ENCODE measurements at places on chromosomes 11 and 22. TPM values are rescaled to one million over a fixed set of nuclear protein-coding genes. Genes with fewer than 3 reads are reported as not detected.

DNA sequence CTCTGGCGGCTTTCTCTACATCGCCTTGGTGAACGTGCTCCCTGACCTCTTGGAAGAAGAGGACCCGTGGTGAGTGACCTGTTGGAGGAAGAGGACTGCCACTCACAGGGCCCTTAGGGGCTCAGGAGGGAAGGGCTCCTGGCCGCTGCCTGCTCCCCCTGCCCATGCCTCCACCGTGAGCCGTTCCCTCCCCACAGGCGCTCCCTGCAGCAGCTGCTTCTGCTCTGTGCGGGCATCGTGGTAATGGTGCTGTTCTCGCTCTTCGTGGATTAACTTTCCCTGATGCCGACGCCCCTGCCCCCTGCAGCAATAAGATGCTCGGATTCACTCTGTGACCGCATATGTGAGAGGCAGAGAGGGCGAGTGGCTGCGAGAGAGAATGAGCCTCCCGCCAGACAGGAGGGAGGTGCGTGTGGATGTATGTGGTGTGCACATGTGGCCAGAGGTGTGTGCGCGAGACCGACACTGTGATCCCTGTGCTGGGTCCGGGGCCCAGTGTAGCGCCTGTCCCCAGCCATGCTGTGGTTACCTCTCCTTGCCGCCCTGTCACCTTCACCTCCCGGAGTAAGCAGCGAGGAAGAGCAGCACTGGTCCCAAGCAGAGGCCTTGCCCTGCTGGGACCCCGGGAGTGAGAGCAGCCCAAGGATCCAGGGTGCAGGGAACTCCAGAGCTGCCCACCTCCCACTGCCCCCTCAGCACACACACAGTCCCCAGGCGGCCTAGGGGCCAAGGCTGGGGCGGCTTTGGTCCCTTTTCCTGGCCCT, 6.9 kb downstream of the SLC39A13 start:
- H3K27ac ChIP-seq, result peak overlapping the region; percentile 64
- no peaks in the 10 kb centered on the region for H3K27me3 ChIP-seq
- no peak for DNase-seq
- peaks cover 12% of the 10 kb centered on the region for H3K36me3 ChIP-seq
- peaks cover 2% of the 10 kb centered on the region for H3K4me1 ChIP-seq
- H3K4me3 ChIP-seq, result no peak overlapping the region

DNA sequence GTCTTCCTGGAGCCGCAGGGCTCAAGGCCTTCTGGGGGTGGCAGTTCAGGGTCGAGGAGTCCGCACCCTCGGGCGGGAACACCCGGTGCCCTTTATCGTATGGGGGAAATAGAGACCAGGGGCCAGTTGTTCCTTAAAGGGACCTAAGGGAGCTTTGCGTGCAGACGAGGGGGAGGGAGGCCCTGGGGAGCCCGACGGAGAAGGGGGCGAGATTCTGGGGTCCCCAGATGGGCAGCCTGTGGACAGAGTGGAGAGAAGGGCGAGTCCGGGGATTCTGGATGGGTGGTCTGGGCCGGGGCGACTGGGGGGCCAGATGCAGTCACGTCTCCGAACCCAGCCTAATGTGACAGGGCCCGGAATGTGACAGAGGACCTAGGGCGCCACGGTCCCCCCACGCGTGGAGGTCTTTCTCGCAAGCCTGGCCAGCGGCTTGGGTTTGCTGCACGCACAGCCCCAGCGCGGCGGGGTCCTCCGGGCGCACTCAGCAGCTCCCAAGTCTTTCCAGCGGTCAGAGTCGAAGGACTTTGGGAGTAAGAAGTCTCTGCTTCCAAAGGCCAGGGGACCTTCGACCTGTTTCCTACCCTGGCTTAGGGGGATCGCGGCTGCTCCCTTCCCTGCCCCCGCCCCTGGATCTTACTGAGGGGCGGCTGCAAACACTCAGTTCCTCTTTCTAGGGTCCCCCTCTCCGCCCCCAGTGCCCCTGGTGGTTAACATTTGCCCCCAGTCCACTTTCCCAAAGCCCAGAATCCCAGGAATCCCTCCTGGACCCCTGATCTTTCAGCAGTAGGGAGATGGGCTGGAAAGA, 547 bp downstream of the TUBA8 start:
- peaks cover 2% of the 10 kb centered on the region for H3K36me3 ChIP-seq
- H3K27ac ChIP-seq, result no peak overlapping the region
- peaks cover 49% of the 10 kb centered on the region for H3K27me3 ChIP-seq
- peaks cover 8% of the 10 kb centered on the region for H3K4me1 ChIP-seq
- H3K4me3 ChIP-seq, result peak overlapping the region; percentile 48

DNA sequence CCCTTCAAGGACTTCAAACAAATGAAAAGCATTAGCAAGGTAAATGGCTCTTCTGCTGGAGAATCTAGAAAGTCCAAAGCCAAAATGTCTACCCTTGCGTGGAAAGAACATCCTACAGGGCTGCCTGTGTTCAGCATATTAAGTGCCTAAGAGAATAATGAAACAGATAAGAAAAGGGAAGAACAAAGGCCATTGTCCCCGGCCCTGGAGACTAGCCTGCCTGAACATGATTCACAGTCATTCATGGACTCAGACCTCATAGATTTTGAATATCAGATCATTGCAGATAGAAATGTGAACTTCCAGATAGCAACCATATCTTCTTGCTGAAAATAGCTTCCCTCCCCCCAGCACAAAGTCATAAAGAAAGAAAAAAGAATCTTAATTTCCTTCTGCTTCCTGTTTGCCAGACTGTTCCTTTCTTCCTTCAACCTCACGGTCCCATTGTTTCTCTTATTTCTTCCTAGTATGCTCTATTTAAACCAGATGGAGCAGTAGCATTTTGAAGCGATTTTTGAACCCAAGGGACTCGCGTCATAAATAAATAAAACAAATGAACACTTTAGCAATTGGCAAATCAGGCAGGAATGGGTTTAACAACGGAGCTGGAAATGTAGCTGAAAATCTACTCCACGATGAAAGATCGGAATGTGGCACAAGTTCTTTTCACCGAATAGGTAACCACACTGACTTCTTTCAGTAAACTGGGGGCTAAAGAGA, 408.2 kb upstream of the CCDC90B start:
- no peak overlapping the region for H3K4me3 ChIP-seq
- H3K4me1 ChIP-seq, result peaks cover 4% of the 10 kb centered on the region
- DNase-seq, result no peak

DNA sequence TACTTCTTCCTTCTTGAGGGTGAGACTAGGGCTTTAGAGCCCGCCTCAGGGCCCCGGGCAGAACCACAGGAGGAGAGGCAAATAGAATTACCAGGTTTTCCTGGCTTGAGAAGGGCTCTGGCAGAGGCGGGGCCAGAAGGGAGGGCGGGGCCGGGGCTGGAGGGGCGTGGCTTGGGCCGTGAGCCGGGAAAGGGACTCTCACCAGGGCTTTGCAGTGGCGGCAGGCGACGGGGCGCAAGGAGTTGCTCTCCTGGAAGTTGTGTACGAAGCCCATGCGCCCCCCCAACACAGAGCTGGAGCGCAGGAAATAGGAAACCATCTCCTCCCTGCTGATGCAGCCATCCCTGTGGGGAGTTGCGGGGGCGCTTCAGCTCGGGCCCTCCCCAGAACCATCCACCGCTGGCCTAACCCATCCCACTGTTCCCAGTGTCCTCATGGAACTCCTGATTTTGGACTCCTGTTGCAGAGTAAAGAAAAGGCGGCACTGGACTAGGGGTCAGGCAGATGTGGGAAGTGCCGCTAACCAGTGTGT, 6.9 kb upstream of the NRXN2 start:
- no peak overlapping the region for H3K27ac ChIP-seq
- H3K4me1 ChIP-seq, result no peaks in the 10 kb centered on the region
- H3K27me3 ChIP-seq, result peaks cover 60% of the 10 kb centered on the region

- H3K27ac ChIP-seq, result no peak overlapping the region
- H3K4me3 ChIP-seq, result no peak overlapping the region
- no peaks in the 10 kb centered on the region for H3K36me3 ChIP-seq
- no peak for DNase-seq
- H3K27me3 ChIP-seq, result peaks cover 58% of the 10 kb centered on the region
- peaks cover 4% of the 10 kb centered on the region for H3K4me1 ChIP-seq
Measured at GRCh38 chr11:126443120-126443519, 87.6 kb downstream of the ST3GAL4 start.

The OR8J3 gene
- total RNA-seq, result not detected

GRCh38 chr22:50418624-50419023, 56.2 kb downstream of the SBF1 start:
- H3K4me1 ChIP-seq, result no peaks in the 10 kb centered on the region
- no peak for DNase-seq
- H3K4me3 ChIP-seq, result no peak overlapping the region
- no peaks in the 10 kb centered on the region for H3K27me3 ChIP-seq
- H3K36me3 ChIP-seq, result peaks cover 21% of the 10 kb centered on the region

- peaks cover 16% of the 10 kb centered on the region for H3K4me1 ChIP-seq
- DNase-seq, result no peak
- H3K36me3 ChIP-seq, result peaks cover 1% of the 10 kb centered on the region
- no peak overlapping the region for H3K4me3 ChIP-seq
- no peaks in the 10 kb centered on the region for H3K27me3 ChIP-seq
Measured at GRCh38 chr11:94776351-94777321, 8.5 kb downstream of the AMOTL1 start.

DNA sequence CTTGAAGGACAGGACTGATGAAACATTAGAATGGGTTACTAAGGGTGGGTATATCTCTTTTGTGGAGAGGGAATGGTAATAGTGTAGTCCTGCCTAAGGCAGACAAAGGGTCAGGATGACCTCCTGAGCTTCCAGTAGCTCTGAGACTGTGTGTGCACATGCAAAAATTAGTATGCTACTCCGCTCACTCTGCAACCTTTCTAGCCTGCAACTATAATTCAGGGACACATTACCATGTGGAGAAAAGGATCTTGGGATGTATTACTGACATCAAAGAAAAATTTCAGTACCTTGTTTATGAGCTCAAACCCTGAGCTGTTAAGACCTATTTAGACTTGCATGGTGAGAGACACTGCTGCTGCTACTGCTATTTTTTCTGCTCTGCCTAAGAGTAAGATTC, 25.4 kb downstream of the LARGE2 start:
- peaks cover 15% of the 10 kb centered on the region for H3K36me3 ChIP-seq
- no peaks in the 10 kb centered on the region for H3K27me3 ChIP-seq
- no peaks in the 10 kb centered on the region for H3K4me1 ChIP-seq
- H3K4me3 ChIP-seq, result no peak overlapping the region

DNA sequence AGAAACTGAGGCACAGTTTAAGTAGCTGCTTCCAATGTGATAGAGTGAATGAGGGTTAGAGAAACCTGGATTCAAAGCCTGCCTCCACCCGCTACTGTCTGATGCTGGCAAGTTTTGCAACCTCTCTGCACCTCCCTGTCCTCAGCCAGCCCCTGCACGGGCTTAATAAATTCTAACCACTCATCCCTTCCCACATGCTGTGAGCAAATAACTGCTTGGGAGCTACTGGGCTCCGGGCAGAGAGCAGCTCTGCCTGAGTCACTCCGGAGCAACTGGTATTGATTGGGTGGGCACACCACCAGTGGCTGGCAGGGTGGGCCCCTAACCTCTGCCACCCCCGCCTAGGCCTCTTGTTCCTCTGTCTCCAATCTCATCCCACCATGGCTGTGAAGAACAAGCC, 104.3 kb upstream of the SYT13 start:
- H3K36me3 ChIP-seq, result no peaks in the 10 kb centered on the region
- H3K4me3 ChIP-seq, result no peak overlapping the region
- H3K27me3 ChIP-seq, result peaks cover 28% of the 10 kb centered on the region
- no peak for DNase-seq

DNA sequence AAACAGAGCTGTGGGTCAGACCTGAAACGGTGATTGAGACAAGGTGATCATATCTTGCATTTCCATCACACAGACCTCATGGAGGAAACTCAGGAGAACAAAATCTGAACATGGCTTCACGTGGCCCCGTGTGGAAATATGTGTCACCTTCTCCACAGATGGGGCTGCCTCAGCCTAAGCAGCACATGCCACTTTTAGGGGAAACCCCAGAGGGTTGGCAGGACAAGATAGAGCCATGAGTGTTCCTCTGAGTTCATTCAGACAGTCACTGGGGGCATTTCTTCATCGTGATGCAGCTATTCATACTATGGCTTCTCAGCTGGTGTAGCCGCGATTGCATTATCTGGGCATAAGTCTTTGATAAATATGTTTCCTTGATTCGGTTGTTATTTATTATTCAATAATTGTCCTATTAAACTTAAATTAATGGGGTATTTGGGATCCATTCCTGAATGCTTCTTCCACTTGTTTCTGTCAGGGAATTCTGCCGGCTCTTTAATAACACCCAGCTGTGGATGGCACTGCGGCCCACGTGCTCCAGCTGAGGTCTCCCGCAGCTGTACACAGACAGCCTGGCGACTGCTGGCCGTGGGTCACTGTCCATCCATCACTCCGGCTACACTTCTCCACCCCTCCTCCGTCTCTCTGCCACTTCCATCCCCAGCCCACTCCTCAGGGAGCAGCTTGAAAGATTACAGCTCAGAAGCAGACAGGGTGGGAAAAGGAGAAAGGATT, 485.1 kb downstream of the OPCML start:
- peaks cover 62% of the 10 kb centered on the region for H3K27me3 ChIP-seq
- H3K4me1 ChIP-seq, result peaks cover 3% of the 10 kb centered on the region
- H3K36me3 ChIP-seq, result no peaks in the 10 kb centered on the region
- no peak overlapping the region for H3K4me3 ChIP-seq
- no peak overlapping the region for H3K27ac ChIP-seq
- DNase-seq, result no peak

- peaks cover 4% of the 10 kb centered on the region for H3K36me3 ChIP-seq
- H3K4me3 ChIP-seq, result no peak overlapping the region
- no peaks in the 10 kb centered on the region for H3K27me3 ChIP-seq
Measured at GRCh38 chr11:890794-891540, 19.6 kb downstream of the CHID1 start.

Measured in progenitor cell of endocrine pancreas (in vitro differentiated cells).